ENCODE measurements at places on chromosomes 12 and 14.

DNA sequence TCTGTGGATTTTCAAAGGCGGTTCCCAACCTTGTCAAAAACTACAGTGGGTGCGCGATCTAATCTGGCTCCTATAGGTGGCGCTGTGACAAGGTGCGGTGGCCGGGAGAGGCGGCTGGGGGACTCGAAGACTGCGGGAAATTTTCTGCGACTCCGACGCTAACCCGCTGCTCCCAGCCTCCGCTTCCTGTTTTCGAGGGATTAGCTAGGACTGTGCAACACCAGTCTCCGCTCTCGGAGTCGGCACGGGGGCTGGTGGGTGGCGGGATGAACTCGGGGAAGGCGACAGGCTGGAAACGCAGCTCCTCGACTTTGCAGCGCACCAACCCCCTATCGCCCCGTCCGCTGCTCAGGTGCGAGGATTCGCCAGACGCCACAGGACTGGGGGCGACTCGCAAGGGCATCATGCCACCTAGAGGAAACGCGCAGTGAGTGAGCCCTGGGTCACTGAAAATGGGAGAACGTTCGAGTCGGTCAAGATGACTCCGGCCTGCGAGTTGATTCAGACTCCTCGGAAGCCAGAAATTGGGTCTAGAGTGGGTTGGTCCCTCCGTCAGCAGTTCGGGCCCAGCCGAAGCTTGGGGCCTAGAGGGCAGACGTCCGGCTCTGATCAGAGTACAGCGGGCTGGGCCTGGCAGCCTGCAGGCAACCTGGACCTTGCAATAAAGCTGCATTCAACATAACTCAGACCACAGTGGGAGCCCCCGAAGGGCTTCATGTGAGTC, 5.5 kb upstream of the PAX9 start:
- peak; percentile 38 for DNase-seq

GRCh38 chr12:30015631-30016337, 232.0 kb upstream of the TMTC1 start:
- DNase-seq: no peak

- no peak for DNase-seq
Measured at GRCh38 chr12:113971392-113971791, 5.3 kb upstream of the RBM19 start.

DNA sequence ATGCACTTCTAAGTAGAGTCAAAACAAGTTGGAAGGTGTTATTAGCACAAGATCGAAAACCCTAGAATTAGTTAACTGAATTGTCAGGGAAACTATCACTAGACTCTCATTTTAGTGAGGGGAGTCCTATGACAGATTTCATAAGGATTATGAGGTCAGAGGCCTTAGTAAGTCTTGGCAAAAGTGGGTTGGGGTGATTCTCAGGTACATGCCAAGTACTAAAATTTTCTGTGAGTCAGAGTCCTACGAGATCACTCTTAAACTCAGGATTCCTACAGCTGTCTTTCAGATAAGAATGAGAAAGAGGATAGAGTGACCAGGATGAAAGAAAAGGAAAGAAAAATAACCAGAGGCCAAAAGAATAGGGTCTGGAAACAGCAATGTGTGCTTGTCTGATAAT, 50.8 kb upstream of the BBS10 start:
- no peak for DNase-seq

- DNase-seq: no peak
Measured at GRCh38 chr12:76568130-76568529, 8.6 kb upstream of the OSBPL8 start.

GRCh38 chr12:78249578-78249977, 418.9 kb downstream of the NAV3 start:
- DNase-seq: no peak

- DNase-seq: no peak
Measured at GRCh38 chr14:51302295-51303030, 62.4 kb downstream of the TMX1 start.
